CD4-positive, CD25-positive, alpha-beta regulatory T cell (primary cell): ENCODE measurements at places on chromosomes 12 and 14.

- no peaks in the 10 kb centered on the region for H3K36me3 ChIP-seq
- DNase-seq, result no peak
- peaks cover 33% of the 10 kb centered on the region for H3K4me1 ChIP-seq
- H3K27ac ChIP-seq, result peak overlapping the region; percentile 31
- no peaks in the 10 kb centered on the region for H3K27me3 ChIP-seq
Observed at GRCh38 chr12:68119724-68120211, 39.8 kb downstream of the IFNG start.

- H3K4me1 ChIP-seq, result no peaks in the 10 kb centered on the region
- no peaks in the 10 kb centered on the region for H3K27me3 ChIP-seq
- no peaks in the 10 kb centered on the region for H3K36me3 ChIP-seq
- DNase-seq, result no peak
- no peak overlapping the region for H3K4me3 ChIP-seq
Observed at GRCh38 chr12:125098676-125099408, 33.6 kb downstream of the AACS start.

GRCh38 chr14:31021576-31021949 is 3.9 kb upstream of the AP4S1 start:
- H3K36me3 ChIP-seq, result peaks cover 10% of the 10 kb centered on the region
- H3K4me1 ChIP-seq, result peaks cover 20% of the 10 kb centered on the region
- no peak overlapping the region for H3K4me3 ChIP-seq
- DNase-seq, result no peak
- H3K27me3 ChIP-seq, result no peaks in the 10 kb centered on the region

GRCh38 chr12:96698965-96699364 is 208.1 kb upstream of the NEDD1 start:
- H3K27ac ChIP-seq, result no peak overlapping the region
- H3K27me3 ChIP-seq, result peaks cover 3% of the 10 kb centered on the region
- H3K36me3 ChIP-seq, result no peaks in the 10 kb centered on the region
- no peak for DNase-seq
- no peaks in the 10 kb centered on the region for H3K4me1 ChIP-seq

DNA sequence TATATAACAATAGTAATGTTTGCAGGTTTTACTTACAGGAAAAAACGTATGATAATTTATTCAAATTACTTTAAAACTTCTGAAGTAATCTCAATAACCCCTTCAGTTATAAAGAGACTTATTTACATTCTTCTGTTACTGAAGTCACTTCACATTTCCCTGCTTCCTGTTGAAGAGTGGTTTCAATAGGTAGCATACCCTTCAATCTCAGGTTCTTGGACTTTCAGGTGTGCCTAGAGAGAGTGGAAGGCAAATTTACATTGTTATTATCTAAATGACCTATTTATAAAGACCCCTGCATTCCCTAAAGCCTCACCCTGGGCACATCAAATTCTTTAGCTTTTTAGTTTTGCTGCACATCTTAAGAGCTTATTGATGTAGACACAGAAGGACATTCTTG is 137.6 kb upstream of the AEBP2 start:
- no peak overlapping the region for H3K27ac ChIP-seq
- no peak for DNase-seq
- no peaks in the 10 kb centered on the region for H3K4me1 ChIP-seq
- H3K36me3 ChIP-seq, result no peaks in the 10 kb centered on the region
- no peak overlapping the region for H3K4me3 ChIP-seq

DNA sequence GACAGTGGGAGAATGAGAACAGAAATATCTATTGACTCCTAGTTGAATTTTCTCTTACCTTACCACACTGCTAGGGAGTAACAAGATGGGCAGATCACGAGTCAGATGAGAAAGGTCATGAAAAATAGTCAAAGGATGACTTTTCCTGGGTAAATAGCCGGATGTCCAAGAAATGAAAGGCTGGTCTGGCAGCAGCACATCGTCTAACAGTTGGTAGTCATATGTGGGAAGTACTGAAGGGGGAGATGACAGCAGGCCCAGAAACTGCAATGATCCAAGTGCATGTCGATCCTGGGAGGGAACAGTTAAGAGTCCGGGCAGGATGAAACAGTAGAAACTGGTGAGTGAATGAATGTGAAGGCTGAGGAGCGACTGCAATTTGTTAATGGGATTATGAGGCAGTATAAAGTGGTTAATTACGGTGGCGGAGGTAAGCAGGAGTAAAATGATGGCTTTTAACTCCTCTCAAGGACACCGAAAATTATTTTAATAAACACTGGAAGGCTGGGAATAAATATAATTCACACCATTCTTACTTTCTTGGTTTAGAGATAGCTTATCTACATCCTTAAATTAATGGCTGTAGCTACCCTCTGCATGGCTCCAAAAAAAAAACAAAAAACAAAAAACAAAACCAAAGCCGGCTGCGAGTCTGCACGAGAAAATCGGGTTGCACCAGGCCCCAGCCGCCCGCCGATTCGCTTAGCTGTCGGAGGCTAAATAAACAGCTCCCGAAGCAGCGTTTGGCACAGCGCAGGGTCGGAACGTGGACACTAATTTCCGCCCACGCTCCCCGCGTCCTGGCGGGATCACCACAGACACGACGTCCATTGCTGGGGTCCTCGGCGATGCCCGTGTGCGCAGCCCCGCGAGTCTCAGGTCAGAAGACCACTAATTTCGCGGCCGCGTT is 1.0 kb upstream of the ERC1 start:
- H3K36me3 ChIP-seq, result no peaks in the 10 kb centered on the region
- peak overlapping the region; percentile 76 for H3K27ac ChIP-seq
- peak; percentile 48 for DNase-seq
- H3K27me3 ChIP-seq, result no peaks in the 10 kb centered on the region

DNA sequence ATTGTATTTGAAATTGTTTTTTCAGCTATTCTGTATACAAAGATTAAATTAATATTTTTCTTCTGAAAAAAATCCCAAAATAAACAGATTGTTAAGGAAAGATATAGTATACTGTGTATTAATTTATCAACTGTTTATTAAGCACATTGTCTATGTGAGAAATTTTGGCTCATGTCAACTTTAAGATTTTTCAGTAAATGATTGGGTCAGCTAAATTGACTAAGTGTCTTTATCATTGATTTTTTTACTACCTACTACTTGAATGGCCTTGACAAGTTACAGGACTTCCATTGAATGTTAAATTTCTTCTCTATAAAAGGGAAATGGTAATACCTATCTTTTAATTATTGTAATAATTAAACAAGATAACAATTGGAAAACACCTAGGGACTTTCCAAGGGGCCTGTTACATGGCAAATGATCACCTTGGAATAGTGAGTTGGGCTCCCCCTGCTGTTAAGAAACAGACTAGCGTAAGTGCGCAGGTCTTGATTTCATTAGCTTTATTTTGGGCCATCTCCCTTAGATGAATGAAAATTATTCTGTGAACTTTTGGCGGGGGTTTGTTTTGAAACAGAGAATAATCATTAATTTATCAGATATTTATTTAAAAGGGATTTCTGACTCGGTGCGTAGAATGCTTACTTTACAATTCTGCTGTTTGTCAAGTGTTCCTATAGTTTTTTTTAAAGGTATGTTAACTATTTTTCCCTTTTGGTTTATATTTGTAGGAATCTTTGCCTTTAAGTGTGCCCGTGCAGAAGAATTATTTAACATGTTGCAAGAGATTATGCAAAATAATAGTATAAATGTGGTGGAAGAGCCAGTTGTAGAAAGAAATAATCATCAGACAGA is 14.5 kb upstream of the CCT2 start:
- DNase-seq, result peak; percentile 72
- H3K27me3 ChIP-seq, result no peaks in the 10 kb centered on the region
- peaks cover 39% of the 10 kb centered on the region for H3K36me3 ChIP-seq

DNA sequence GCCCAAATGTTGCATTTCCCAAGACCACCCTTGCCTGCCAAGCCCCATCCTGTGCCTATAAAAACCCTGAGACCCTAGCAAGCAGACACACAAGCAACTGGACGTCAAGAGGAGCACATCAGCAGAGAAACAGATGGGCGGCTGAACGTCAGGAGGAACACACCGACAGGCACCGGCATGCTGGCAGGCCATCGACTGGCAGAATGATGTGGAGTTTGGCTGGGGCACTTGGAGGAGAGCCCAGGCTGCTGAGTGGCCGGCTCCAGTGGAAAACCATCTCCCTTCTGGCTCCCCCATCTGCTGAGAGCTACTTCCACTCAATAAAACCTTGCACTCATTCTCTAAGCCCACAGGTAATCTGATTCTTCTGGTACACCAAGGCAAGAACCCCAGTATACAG is 130.1 kb downstream of the SLC41A2 start:
- no peak overlapping the region for H3K27ac ChIP-seq
- no peak for DNase-seq
- H3K4me3 ChIP-seq, result no peak overlapping the region
- H3K27me3 ChIP-seq, result no peaks in the 10 kb centered on the region
- H3K4me1 ChIP-seq, result no peaks in the 10 kb centered on the region

GRCh38 chr14:51592836-51593235 is 58.9 kb upstream of the FRMD6 start:
- peaks cover 3% of the 10 kb centered on the region for H3K4me1 ChIP-seq
- H3K27me3 ChIP-seq, result peaks cover 8% of the 10 kb centered on the region
- no peaks in the 10 kb centered on the region for H3K36me3 ChIP-seq
- no peak overlapping the region for H3K4me3 ChIP-seq

DNA sequence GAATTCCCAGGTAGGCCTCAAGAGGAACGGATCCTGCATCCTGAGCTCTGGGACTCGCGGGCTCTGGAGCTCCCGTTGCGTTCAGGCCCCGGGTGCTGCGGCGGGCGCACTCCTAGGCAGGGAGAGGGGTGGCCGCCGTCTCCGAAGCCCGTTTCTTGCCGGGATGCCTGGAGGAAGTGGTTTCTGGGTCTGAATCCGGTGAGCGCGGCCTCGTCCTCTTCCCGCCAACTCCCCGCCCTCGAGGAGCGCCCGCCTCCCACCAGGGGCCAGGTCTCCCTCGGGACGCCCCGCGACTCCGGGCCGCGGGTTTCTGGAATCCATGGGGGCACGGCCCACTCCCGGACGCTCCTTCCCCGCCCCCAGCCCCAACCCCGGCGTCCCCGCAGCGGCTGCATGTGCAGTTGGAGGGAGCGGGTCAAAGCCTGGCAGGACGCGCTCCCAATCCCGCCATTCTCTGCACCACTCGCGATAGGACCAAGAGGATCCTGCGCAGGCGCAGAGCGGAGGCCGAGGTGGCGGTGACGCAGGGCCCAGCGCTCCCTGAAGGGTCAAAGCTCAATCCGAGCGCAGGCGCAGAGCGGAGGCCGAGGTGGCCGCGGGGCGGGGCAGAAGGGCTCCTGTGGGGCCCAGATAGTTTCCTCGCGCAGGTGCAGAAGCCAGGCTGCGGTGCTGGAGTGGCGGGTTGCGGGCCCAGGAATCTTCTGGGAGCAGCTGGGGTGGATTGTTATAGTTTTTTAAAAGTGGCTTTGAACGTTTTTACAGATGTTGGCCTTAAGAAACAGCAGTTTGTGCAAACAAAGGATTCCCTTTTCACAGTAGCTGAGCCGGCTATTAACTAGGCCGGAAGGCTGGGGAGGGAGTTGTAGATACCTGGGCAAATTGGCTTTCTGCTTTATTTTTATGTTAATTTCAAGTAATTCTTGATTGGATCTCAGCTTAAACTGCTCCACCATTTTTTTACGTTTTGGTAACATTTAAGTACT is 796.4 kb downstream of the AACS start:
- H3K4me1 ChIP-seq, result no peaks in the 10 kb centered on the region
- no peak for DNase-seq
- H3K36me3 ChIP-seq, result no peaks in the 10 kb centered on the region

- H3K27me3 ChIP-seq, result peaks cover 20% of the 10 kb centered on the region
- H3K27ac ChIP-seq, result no peak overlapping the region
- H3K4me3 ChIP-seq, result no peak overlapping the region
- DNase-seq, result no peak
- H3K4me1 ChIP-seq, result no peaks in the 10 kb centered on the region
Observed at GRCh38 chr12:48366131-48366530, 15.4 kb upstream of the ZNF641 start.

GRCh38 chr12:100984796-100985195 is 190.2 kb downstream of the ANO4 start:
- H3K27ac ChIP-seq, result no peak overlapping the region
- H3K27me3 ChIP-seq, result no peaks in the 10 kb centered on the region
- H3K4me1 ChIP-seq, result no peaks in the 10 kb centered on the region
- DNase-seq, result no peak
- H3K36me3 ChIP-seq, result no peaks in the 10 kb centered on the region

DNA sequence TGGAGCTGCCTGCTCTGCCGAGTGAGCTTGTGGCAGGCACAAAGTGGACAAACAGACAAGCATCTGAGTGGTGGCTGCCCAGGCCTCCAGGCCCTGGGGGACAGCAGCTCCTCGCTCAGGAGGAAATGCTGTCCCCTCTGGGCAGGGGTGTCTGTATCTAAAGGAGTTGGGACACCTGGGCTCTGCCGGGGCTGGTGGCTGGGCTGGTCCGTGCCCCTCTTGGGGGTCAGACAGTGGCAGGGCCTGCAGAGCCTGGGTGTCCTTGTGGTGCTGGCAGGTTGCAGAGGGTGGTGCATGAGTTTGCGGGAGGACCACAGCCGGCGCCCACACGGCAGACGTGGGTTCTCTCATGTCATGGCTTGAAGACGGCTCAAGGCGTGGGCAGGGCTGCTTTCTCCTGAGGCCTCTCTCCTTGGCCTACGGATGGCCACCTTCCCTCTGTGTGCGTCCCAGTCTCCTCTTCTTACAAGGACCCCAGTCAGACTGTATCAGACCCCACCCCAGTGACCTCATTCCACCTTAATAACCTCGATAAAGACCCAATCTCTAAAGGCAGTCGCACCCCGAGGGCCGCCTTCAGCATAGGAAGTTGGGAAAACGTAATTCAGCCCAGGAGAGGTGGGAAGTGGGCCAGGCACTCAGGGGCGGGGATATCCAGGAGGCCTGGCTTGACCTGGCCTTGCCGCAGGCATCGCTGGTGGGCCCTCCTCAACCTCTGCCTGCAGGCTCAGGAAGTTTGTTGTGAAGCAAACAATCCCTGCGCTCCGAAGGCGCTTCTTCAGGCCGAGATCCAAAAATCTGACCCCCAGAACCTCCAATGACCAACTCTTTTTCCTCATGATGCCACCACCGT is 110.0 kb downstream of the KIF26A start:
- H3K27me3 ChIP-seq, result no peaks in the 10 kb centered on the region
- H3K4me3 ChIP-seq, result no peak overlapping the region
- no peak overlapping the region for H3K27ac ChIP-seq
- no peak for DNase-seq
- no peaks in the 10 kb centered on the region for H3K36me3 ChIP-seq
- no peaks in the 10 kb centered on the region for H3K4me1 ChIP-seq

GRCh38 chr12:95237315-95237714 is 19.7 kb downstream of the VEZT start:
- no peaks in the 10 kb centered on the region for H3K4me1 ChIP-seq
- no peak for DNase-seq
- no peak overlapping the region for H3K4me3 ChIP-seq
- H3K27ac ChIP-seq, result no peak overlapping the region

DNA sequence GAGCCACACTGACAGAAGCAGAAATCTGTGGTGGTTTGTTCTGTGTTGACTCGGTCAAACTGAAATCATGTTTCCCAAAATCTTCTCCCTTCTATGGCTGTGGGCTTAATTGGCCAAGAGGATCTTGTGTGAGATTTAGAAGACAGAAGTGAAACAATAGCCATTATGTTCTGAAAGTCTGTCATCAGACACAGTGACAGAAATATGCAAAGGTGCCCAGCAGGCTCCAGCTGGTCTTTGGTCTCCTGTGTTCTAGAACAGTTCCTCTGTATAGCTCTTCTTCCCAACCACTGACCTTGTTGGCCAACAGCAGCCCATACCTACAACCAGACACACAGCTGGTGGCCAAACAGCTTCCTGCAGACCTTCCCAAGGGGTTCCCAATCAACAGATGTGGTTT is 25.0 kb upstream of the COCH start:
- no peaks in the 10 kb centered on the region for H3K4me1 ChIP-seq
- no peak for DNase-seq
- H3K27ac ChIP-seq, result no peak overlapping the region

- peaks cover 3% of the 10 kb centered on the region for H3K4me1 ChIP-seq
- no peak overlapping the region for H3K4me3 ChIP-seq
- no peak overlapping the region for H3K27ac ChIP-seq
- no peaks in the 10 kb centered on the region for H3K36me3 ChIP-seq
Observed at GRCh38 chr12:125070661-125071390, 5.6 kb downstream of the AACS start.
